Activated B cell treated with CpG ODN at 0.5 μM for 24 hours (primary cell): ENCODE measurements at places on chromosomes 11 and 22.
A peak's percentile ranks its signal among the peaks of the same experiment; 100 is the strongest.

DNA sequence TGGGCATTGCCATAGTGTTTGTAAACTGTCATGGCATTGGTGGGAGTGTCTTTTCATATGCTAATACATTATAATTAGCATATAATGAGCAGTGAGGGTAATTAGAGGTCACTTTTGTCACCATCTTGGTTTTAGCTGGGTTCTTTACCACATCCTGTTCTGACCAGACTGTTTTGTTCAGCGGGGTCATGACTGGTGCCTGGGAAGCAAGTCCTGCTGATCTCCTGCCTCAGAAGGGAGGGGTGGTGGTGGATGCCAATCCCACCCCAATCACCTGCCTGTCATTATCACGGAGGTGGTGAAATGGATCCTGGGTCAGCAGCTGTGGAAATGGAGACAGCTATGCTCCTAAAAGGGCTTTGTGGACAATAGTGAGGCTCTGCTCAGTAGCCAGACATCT is 31.2 kb downstream of the IL18 start:
- no peak overlapping the region for H3K27ac ChIP-seq
- H3K4me3 ChIP-seq = no peak overlapping the region
- DNase-seq = no peak
- no peaks in the 10 kb centered on the region for H3K27me3 ChIP-seq
- no peaks in the 10 kb centered on the region for H3K4me1 ChIP-seq

GRCh38 chr11:87307101-87307500 is 269.4 kb downstream of the TMEM135 start:
- H3K4me3 ChIP-seq = no peak overlapping the region
- H3K36me3 ChIP-seq = peaks cover 11% of the 10 kb centered on the region
- no peak overlapping the region for H3K27ac ChIP-seq
- no peaks in the 10 kb centered on the region for H3K27me3 ChIP-seq
- no peak for DNase-seq
- no peaks in the 10 kb centered on the region for H3K4me1 ChIP-seq

DNA sequence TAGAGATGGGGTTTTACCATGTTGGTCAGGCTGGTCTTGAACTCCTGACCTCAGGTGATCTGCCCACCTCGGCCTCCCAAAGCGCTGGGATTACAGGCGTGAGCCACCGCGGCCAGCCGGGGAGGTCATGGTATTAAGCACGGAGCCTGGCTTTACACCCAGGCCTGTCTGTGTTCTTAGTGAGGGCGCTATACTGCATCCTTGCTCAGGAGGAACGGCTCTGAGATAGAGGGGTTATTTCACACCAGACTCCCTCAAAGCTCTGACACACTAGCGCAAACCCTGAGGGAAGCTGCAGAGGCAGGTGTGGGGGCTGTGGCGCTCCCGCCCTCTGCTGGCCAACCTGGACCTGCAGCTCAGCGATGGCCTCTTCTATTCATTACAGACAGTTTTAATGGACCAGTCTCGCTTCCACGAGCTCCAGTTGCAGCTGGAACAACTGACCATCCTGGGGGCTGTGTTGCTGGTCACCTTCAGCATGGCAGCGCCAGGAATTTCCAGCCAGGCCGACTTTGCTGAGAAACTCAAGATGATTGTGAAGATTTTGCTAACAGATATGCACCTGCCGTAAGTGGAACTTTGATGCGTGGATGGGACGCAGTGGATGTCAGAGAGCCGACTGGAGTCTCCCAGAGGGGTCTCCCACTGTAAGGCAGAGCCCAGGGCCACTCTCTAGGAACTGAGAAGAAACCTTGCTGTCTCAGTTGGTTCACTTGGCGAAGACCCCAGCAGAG is 26.2 kb downstream of the TCP11L1 start:
- H3K27me3 ChIP-seq = no peaks in the 10 kb centered on the region
- H3K4me1 ChIP-seq = peaks cover 27% of the 10 kb centered on the region
- H3K36me3 ChIP-seq = peaks cover 59% of the 10 kb centered on the region
- DNase-seq = peak; percentile 52
- H3K27ac ChIP-seq = no peak overlapping the region

DNA sequence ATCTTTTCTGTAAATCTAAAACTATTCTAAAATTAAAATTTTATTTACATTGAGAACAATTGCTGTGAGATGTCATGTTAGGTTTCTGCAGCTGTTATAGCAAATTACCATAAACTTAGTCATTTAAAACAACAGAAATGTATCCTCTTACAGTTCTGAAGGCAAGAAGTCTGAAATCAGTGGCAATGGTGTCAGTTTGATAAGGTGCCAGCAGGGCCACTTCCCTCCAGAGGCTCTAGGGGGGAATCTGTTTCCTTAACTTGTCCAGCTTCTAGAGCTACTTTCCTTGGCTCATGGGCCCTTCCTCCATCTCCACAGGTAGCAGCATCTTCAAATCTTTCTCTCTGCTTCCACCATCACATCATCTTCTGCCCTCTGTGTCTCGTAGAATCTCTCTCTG is 23.0 kb downstream of the MOGAT2 start:
- no peak overlapping the region for H3K4me3 ChIP-seq
- H3K27me3 ChIP-seq = peaks cover 23% of the 10 kb centered on the region
- H3K4me1 ChIP-seq = no peaks in the 10 kb centered on the region

GRCh38 chr11:64539711-64540427 is 51.2 kb upstream of the SLC22A12 start:
- no peaks in the 10 kb centered on the region for H3K36me3 ChIP-seq
- no peak overlapping the region for H3K4me3 ChIP-seq
- H3K4me1 ChIP-seq = peaks cover 7% of the 10 kb centered on the region
- DNase-seq = no peak

DNA sequence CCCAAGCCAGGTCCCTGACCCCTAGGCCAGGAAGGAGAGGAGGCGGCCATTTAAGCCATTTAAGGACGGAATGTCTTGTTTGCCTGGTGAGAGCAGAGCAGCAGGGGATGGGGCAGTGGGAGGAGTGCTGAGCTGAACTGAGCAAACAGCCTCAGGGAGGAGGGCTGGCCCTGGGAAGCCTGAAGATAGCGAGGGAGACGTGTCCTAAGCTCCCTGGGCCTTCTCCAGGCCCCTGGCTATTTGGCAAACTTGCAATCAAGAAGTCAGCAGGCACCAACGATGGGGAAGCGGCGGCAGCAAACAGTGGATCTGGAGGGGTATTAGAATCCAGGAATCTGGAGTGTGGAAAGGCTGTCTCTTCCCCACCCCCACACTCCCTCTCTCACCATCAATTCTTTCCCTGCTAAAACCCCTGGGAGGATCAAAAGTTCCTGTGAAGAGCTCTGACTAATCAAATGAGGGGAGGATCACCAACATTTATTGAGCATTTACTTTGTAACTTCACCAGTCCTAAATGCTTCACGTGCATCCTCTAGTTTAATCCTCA is 8.8 kb downstream of the BCL9L start:
- H3K4me3 ChIP-seq = no peak overlapping the region
- no peaks in the 10 kb centered on the region for H3K27me3 ChIP-seq
- DNase-seq = no peak
- peaks cover 94% of the 10 kb centered on the region for H3K4me1 ChIP-seq

DNA sequence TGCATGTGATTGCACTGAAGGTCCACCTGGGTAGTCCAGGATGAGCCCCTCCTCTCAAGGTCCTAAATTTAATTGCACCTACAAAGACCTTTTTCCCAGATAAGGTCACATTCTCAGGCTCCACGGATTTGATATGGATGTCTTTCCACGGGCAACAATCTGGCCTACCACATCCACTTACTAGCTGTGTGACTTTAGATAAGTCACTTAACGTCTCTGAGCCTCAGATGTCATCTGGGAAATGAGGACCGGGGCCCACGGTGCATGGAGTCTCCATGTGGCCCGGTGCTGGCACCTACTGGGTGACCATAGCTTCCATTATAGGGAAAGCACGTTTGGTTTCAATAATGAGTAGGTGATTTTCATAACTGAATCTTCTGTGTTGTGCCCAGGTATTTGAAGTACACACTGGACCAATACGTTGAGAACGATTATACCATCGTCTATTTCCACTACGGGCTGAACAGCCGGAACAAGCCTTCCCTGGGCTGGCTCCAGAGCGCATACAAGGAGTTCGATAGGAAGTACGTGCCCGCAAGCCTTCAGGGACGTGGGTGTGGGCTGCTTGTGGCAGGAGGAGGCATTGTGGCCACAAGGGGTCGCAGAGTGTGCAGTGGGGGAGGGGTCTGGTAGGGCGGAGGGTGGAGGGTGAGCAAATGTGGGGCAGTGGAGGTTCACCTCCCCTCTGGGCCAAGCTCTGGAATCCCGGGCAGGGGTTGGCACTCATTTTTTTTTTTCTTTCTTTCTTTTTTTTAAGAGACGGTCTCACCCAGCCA is 55.7 kb downstream of the ARHGAP8 start:
- no peak for DNase-seq
- H3K4me3 ChIP-seq = no peak overlapping the region
- H3K27ac ChIP-seq = no peak overlapping the region
- H3K36me3 ChIP-seq = no peaks in the 10 kb centered on the region

GRCh38 chr11:113260541-113260940 is 53.8 kb upstream of the TTC12 start:
- no peaks in the 10 kb centered on the region for H3K36me3 ChIP-seq
- no peak for DNase-seq
- no peak overlapping the region for H3K27ac ChIP-seq
- H3K4me3 ChIP-seq = no peak overlapping the region

GRCh38 chr22:36644333-36644757 is 59.2 kb downstream of the CACNG2 start:
- no peak overlapping the region for H3K27ac ChIP-seq
- no peak overlapping the region for H3K4me3 ChIP-seq
- H3K27me3 ChIP-seq = peaks cover 39% of the 10 kb centered on the region
- DNase-seq = no peak

DNA sequence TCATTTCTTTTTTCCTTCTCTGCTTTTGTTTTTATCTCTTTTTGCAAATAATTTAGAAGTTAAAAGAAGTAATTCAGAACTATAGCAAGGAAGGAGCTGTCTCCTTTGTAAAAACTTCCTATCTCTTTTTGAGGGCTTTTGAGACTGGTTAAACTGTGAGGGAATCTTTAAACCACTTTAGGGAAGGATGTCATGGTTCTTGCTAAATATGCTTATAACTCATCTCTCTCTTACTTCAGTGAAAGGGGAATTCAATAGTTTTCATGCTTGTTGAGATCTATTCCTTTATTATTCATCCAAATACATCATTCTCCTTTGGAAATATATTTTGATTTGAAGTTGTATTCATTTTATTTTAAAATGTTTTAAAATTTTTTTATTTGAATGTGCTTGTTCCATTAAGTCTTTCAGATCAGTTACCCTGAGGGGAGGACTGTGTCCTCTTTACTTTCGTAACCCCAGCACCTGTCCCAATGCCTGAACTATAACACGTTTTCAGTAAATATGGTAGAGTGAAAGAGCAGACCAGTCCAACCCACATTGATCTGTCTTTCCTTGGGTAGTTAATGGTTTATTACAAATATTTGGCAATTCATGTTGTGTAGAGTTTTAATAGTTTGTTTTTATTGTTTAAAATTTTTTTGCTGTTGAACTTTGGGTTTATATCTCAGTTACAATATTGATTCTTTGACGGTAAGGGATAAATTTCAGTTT is 27.5 kb downstream of the AMOTL1 start:
- H3K27me3 ChIP-seq = no peaks in the 10 kb centered on the region
- H3K4me1 ChIP-seq = no peaks in the 10 kb centered on the region

DNA sequence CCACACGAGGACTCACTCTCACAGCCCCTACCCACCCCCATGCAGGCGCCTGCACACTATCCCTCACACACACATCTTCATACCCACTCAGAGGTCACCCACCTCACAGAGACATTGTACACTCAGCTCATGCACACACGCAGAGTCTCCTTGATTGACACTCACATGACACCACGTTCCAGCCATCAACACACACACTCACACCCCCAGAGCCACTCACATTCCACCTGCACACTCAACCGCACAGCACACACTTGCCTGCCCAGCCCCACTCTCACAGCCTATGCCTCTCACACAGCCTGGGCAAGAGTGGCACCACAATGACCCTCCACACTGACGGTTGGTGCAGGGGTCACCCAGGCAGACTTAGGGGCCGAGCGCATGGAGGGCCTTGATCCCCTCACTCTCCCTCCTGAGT is 2.2 kb downstream of the SPI1 start:
- DNase-seq = no peak
- H3K36me3 ChIP-seq = peaks cover 50% of the 10 kb centered on the region
- no peaks in the 10 kb centered on the region for H3K27me3 ChIP-seq
- H3K4me3 ChIP-seq = peak overlapping the region; percentile 94
- H3K27ac ChIP-seq = no peak overlapping the region
- peaks cover 49% of the 10 kb centered on the region for H3K4me1 ChIP-seq

DNA sequence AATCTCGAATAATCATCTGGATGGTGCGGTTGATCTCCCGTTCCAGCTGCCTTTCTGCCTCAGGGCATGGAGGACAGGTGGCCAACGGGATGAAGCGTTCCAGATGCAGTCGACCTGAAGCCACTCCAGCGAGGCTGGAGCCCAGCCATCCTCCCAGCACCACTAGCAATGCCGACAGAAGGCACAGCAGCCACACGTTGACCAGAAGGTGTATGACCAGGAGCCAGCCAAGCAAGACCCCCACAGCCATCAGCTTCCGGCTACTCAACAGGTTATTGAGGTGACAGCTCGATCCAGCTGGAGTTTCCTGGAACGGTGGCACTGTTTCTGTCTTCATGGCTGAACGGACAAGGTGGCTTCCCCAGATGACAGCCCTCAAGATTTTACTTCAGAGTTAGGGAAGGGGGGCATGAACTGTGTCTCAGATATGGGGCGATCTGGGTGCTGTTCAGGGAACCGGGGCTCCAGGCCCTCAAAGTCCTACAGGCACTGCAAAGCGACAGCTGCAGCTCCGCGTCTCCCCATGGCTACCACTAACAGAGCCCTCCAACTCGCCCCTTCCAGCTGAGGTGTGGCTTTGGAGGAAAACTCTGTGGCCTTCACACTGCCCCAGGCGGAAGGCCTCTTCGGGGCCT is 559 bp downstream of the SNX19 start:
- no peak for DNase-seq
- H3K27me3 ChIP-seq = peaks cover 15% of the 10 kb centered on the region
- H3K4me3 ChIP-seq = peak overlapping the region; percentile 86
- peaks cover 34% of the 10 kb centered on the region for H3K36me3 ChIP-seq
- H3K4me1 ChIP-seq = peaks cover 37% of the 10 kb centered on the region

DNA sequence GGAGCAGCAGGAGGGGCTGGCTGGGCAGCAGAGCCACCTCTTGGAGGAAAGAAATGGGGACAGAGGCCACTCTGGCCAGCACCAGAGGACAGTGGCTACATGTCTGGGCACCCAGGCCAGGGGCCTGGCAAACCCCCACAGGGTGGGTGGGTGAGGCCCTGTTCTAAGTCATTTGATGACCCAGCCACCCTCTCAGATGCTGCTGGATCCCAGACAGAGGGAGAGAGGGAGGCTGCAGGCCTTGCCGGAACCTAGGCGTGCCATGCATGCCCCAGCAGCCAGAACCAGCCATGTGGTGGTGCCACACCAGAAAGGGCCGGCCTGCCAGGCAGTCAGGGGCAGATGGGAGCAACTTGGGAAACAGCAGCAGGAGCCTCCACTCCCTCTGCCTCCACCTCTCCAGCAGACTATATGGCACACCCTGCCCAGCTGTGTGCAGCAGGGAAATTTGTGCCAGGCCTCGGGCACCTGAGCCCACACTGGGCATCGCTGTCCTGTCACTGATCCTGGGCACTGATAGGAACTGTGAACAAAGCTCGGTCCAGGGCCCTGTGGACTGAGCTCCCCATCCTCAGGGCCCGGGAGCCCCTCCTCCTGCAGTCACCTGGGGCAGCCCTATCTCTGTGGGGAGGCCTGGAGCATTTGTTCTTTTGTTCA is 45.2 kb downstream of the RTN4R start:
- no peak for DNase-seq
- H3K4me1 ChIP-seq = no peaks in the 10 kb centered on the region
- no peak overlapping the region for H3K4me3 ChIP-seq
- H3K27ac ChIP-seq = no peak overlapping the region
- peaks cover 2% of the 10 kb centered on the region for H3K27me3 ChIP-seq
- H3K36me3 ChIP-seq = no peaks in the 10 kb centered on the region

GRCh38 chr22:25966448-25966913 is 202.8 kb upstream of the SEZ6L start:
- H3K27ac ChIP-seq = no peak overlapping the region
- peaks cover 4% of the 10 kb centered on the region for H3K4me1 ChIP-seq
- H3K4me3 ChIP-seq = no peak overlapping the region
- peaks cover 15% of the 10 kb centered on the region for H3K27me3 ChIP-seq
- no peaks in the 10 kb centered on the region for H3K36me3 ChIP-seq
- no peak for DNase-seq
